Mesothelial cell of epicardium (in vitro differentiated cells): ENCODE measurements at places on chromosomes 1 and 21.

GRCh38 chr1:98500324-98500723, 161.2 kb upstream of the SNX7 start:
- no peak for DNase-seq

- DNase-seq: peak; percentile 80
Measured at GRCh38 chr1:202144402-202145067, at the start of gene ARL8A. ARL8A (minus strand) TSS chr1:202144737; CDS start chr1:202144572, 165 bp downstream.

- DNase-seq: peak; percentile 40
Measured at GRCh38 chr1:155174324-155175280, 953 bp downstream of the TRIM46 start.

DNA sequence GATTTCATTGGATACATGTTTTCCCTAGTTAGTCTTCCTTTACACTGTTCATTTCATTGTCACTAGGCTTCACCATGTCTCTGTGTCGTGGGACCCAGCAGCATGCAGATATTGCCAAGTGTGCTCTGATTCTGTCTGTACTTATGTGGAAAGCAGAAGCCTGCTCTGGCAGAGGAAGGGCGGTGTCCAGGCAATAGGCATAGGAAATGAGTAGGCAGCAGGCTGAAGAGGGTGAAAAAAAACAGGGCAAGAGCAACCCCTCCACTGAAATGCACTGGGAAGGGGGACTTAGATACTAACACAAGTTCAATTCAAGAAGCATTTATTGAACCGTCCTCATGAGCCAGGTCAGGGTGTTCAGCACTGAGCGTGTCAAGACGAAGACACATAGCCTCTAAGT, 85.2 kb upstream of the VAV3 start:
- DNase-seq: no peak

DNA sequence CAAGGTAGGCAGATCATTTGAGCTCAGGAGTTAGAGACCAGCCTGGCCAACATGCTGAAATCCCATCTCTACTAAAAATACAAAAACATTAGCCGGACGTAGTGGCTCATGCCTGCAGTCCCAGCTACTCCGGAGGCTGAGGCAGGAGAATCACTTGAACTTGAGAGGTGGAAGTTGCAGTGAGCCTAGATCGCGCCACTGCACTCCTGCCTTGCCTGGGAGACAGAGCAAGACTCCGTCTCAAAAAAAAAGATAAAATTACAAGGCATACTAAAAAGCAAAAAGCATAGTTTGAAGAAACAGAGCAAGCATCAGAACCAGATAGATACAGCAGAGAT, 61.2 kb upstream of the CDC42BPA start:
- no peak for DNase-seq
